ENCODE measurements at places on chromosomes 13 and 19.

DNA sequence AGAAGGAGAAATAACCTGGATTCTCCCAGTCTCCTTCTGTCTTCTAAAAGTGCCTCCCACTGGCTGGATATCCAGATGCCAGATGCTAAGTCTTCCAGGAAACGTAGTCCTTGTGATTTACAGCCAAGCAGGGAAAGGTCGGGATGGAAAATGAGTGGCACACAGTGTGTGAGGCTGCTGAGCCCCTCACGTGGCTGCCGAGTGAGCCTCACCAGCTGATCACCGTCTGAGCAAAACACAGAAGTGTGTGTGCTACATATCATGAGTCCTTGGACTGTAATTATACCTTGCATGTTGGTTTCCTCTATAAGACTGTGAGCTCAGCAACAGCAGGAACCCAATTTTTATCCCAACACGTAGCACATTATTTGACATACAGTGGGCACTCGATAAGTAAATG is 15.1 kb downstream of the LHFPL6 start:
- no peak for DNase-seq

- DNase-seq, result no peak
Observed at GRCh38 chr19:7099597-7099921, 30.1 kb downstream of the ZNF557 start.

- no peak for DNase-seq
Observed at GRCh38 chr13:87851410-87851809, 180.2 kb downstream of the SLITRK5 start.

- no peak for DNase-seq
Observed at GRCh38 chr13:97003071-97003470, 8.8 kb upstream of the OXGR1 start.

- DNase-seq, result no peak
Observed at GRCh38 chr13:88627071-88627470, 955.9 kb downstream of the SLITRK5 start.

DNA sequence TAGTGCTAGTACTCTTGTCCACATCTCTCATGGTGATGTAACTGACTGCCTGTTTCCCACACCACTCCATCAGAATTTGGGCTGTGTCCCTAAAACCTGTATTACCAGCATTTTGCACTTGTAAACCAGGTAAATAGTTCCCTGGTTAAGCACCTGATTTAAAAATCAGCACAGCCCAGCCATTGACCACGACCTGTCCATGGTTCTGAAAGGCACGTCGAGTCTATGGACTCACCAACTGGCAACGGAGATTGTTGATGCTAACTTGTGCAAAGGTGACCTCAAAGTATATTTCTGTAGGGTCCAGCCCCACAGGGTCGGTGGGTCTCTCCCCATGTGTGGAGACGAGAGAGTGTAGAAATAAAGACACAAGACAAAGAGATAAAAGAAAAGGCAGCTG is 46.7 kb upstream of the ZNF835 start:
- no peak for DNase-seq

- DNase-seq, result no peak
Observed at GRCh38 chr13:110873639-110874507, 41.0 kb downstream of the ANKRD10 start.

GRCh38 chr19:31110336-31110735 is 238.9 kb downstream of the TSHZ3 start:
- no peak for DNase-seq

- DNase-seq, result no peak
Observed at GRCh38 chr19:35353635-35354034, 4.6 kb upstream of the FFAR3 start.

DNA sequence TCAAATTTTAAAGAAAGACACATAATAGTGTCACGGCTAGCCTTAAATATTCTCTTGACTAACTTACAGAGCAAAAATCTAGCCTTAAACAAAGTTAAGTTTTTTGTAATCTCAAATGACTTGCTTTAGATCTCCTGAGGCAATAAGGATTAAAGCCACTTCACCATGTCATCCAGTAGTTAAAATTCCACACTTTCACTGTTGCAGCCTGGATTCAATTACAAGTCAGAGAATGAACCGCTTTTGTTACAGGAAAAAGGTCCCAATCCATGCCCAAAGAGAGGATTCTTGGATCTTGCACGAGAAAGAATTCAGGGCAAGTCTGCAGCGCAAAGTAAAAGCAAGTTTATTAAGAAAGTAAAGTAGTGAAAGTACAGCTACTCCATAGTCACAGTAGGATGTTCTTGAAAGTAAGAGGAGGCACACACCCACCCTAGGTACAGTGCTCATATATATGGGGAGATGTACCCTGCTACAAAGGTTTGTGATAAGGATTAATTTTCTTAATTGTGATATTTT is 34.6 kb upstream of the CD177 start:
- no peak for DNase-seq

DNA sequence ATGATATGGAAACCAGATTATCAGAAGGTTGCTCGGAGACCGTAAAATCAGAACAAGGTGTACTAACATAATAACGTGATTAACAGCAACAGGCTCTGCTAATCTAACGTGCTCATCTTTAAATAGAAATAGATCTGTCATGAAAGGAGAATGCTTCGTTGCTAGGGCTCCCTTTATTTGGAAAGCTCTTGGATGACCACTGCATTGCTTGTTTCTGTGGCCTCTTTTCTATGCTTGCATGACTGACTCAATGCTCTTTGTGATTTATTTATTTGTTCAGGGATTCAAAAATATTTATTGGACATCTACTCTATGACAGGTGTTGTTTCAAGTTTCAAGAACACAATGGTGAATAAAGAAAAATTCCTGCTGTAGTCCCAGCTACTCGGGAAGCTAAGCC is 22.3 kb upstream of the ZDHHC20 start:
- DNase-seq, result peak; percentile 95

DNA sequence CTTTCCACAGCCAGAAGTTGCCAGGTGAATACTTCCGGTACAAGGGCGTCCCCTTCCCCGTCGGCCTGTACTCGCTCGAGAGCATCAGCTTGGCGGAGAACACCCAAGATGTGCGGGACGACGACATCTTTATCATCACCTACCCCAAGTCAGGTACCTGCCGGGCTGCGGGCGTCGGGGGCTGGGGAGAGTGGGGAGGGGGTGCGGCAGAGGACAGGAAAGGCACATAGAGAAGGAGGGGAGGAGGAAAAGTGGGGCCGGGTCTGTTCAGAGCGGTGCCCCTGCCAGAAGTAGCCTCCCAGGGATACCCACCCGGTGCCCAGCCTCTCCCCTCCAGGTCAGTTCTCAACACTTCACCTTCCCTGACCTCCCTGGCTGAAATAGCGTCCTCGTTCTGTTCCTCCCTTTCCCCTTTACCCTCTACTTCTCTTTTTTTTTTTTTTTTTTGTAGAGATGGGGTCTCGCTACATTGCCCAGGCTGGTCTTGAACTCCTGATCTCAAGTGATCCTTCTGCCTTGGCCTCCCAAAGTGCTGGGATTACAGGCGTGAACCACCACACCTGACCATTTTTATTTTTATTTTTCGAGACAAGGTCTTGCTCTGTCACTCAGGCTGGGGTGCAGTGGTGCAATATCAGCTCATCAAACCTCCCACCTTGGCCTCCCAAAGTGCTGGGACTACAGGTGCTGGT is 24.1 kb downstream of the SULT2B1 start:
- no peak for DNase-seq

DNA sequence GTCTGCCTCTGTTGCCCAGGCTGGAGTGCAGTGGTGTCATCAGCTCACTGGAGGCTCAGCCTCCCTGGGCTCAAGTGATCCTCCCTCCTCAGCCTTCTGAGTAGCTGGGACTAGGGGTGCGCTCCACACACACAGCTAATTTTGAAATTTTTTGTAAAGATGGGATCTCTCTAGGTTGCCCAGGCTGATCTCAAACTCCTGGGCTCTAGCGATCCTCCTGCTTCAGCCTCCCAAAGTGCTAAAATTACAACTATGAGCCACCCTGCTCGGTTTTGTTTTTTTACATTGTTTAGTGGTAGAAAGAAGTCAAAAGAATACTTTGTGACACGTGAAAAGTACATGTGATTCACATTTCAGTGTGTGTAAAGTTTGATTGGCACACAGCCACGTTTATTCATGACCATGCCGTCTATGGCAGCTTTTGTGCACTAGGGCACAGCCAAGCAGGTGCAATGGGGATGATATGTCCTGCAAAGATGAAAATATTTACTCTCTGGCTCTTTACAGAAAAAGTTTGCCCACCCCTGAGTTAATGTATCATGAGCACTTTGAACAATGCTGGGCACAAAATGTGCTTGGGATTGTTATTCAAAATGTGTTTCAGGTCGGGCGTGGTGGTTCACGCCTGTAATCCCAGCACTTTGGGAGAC is 16.2 kb upstream of the NFIC start:
- peak; percentile 39 for DNase-seq

Measured in DMS53 (cell line).